Neural crest cell (in vitro differentiated cells): ENCODE measurements at places on chromosomes 3 and 15.

DNA sequence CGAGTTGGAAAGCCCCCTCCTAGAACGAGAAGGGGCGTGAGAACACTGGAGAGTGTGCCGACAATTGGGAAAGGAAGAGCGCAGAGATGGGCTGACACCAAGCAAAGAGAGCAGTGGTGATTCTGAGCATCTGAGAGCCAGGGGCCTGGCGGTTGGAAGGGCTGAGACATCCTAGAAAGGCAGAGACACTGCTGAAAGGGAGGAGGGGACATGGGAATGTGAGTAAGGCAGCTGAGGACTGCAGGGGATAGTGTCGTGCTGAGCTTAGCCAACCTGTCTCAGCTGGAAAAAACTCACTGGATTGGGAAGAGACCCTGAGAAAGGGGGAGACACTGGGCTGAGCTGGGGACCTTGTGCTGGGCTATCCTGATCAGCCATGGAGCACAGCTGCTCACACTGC is 58.1 kb upstream of the SLC6A6 start:
- DNase-seq = no peak

DNA sequence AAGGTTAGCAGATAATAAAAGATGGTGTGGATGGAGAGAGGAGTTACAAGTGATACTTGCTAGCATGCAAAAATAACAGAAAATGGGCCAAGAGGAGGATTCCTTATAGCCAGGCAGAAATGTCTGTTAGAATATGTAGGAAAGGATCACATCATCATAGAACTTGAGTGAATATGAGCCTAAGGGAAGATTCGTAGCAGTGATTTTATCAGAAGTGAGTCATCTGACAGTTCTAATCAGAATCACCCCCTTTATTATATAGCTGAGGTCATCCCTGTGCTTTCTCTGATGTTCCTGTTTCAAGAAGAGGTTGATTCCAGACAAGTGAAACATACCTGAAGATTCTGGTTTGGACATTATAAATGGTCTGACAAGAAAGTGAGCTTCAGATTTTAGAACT is 22.9 kb downstream of the EXOG start:
- DNase-seq = no peak

- no peak for DNase-seq
Observed at GRCh38 chr3:9627901-9628633, 21.2 kb upstream of the MTMR14 start.

GRCh38 chr15:58269455-58270414 is 131.6 kb downstream of the AQP9 start:
- peak; percentile 29 for DNase-seq

GRCh38 chr3:19446687-19447086 is 298.4 kb downstream of the KCNH8 start:
- no peak for DNase-seq

DNA sequence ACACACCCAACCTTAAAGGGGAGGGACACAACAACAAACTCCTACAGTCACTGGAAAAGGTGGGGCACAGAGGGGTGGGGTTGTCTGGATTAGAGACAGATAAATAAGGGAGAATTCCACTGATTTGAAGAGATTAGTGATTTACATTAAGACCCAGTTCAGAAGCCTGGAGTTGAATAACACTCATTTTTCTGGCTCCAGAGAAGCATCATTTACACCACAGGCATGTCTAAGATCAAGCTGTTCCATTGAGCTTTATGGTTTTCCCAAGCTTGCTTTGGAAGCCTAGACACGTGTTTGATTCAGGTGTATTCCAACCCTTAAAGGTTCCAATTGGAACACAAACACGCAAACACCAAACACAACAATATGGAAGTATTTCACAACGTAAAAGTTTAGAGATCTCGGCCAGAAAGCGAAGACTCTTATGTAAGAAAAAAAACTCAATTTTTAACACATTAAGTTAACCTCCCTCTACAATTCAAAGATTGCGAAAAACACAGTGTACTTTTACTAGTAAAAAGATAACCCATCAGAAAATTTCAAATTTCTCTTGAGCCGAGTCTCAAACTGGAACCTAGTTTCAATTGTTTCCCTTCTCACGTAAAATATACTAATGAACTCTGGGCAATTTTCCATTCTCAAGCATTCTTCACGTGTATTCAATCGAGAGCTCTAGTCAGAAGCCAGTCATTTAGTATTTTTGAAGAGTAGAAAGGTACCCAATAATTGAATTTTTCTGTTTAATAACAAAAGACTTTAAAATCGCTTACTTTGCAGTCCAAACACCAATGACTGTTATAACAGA is 2.1 kb downstream of the TRA2B start:
- no peak for DNase-seq

DNA sequence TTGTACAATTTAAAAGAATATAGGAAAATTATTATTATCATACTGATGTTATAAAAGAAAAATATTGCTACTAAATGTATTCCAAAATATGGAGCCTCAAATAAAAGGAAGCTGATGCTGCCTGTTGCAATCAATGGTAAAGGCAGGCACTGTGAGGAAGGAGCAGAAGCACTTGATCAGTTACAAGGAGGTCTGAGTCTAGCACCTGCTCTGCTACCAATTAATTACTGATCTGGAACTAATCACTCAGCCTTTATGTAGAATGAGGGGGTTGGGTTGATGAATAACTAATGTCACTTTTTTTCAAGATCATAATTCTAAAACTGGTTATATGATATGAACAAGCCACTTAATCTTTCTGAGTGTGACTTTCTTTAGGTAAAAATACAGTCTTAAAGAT is 5.5 kb downstream of the ADGRG7 start:
- DNase-seq = no peak

- DNase-seq = no peak
Observed at GRCh38 chr3:195159814-195160165, 111.2 kb downstream of the XXYLT1 start.

DNA sequence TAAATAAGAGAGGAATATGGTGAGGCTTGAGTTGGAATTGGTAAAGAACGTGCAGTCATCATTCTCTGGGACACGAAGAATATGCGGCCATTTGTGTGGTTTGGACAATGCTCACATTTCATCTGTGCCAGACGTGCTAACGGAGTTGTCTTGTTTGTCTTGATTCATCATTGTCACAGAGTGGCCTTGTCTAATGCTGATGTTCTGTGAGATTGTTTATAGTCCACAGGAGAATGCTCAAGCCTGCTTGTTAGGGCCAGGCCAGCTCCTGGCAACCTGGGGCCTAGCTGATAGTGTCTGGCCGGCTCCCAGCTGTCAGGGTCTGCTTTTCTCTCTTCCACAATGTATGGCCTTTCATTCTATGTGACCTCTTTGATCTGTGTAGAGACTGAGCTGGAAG is 384.7 kb downstream of the EDEM1 start:
- no peak for DNase-seq

GRCh38 chr3:17443142-17443541 is 299.3 kb downstream of the TBC1D5 start:
- DNase-seq = no peak

- no peak for DNase-seq
Observed at GRCh38 chr15:27238209-27238608, 267.2 kb downstream of the GABRG3 start.

- DNase-seq = no peak
Observed at GRCh38 chr3:51393134-51393495, 2.0 kb downstream of the RBM15B start.

GRCh38 chr3:54087581-54088410 is 34.6 kb upstream of the CACNA2D3 start:
- no peak for DNase-seq

GRCh38 chr3:46706771-46707582 is 5.8 kb downstream of the TMIE start:
- no peak for DNase-seq

DNA sequence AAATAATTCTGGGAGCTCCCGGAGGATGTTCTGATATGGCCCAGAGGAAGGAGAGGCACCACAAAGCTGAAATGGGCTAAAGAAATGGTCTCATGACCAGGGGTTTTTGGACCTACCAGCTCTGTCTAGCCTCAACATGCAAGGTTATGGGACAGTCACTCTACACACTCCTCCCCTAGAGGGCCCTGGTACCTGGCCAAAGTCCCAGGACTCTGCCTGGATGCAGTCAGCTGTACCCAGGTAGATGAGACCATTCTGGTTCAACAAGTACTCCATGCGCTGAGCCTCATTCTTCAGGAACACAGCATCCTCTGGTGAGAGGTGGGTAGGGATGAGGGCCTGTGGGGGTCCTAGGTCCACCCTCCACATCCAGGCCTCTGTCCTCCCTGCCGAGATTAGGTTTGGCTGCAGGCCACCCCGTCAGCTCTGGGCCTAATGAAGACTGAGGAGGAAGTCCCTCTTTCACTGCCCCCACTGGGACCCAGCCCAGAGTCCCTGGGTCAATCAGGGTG is 9.5 kb downstream of the EPB42 start:
- DNase-seq = no peak

DNA sequence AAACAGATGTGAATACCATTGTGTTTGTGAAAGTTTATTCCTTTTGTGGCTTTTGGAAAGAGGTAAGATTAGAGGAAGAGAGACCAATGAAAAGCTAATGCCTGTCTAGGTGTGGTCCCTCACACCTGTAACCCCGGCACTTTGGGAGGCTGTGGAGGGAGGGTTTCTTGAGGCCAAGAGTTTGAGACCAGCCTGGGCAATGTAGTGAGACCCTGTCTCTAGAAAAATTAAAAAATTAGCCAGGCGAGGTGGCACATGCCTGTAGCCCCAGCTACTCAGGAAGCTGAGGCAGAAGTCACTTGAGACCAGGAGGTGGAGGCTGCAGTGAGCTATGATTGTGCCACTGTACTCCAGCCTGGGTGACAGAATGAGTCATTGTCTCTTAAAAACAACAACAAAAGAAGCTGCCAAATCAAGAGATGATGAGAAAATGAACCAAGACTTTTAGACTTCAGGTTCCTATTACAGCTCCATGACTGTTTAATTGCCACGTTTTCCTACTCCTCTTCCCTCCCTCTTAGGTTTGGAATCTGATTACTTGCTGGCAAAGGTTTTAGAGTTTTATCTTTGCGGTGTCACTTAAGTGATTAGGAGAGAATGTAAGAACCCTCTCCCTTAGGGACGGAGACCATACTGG is 68.7 kb downstream of the CGNL1 start:
- no peak for DNase-seq

DNA sequence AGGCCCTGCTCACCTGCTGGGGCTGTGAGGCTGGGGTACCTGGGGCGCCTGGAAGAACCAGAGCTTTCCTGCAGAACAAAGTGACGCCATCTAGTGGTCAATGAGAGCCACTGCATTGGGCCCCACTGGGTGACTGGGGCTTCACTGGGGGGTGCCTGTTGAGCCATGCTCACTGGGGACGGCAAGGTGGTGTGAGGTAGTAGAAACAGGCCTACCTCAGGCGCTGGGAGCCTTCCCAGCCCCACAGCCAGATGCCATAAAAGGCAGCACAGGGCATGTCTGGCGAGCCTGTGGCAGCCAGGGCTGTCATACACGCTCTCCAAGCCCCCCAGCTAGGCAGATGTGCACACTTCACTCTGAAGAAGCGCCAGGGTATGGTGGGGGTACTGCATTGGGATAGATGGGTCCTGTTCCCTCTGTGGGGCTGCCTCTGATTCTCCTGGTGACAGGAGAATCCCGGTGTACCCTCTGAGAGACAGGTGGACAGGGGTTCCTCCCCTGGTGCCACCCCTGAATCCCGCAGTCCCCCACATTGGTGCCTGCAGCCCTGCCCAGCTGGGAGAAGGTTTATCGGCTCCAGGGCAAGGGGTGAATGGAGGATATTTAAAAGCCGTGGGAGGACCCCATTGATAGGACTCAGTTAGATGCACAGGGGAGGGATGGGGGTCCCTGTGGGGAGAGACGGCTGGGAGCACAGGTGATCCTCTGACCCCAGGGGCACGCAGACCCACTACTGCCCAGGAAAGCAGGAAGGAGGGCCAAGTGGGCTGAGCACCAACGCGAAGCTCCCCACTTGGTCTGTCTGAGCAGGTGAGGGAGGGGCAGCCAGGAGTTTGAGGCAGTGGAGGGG is 178.8 kb downstream of the NSMCE3 start:
- DNase-seq = peak; percentile 50

DNA sequence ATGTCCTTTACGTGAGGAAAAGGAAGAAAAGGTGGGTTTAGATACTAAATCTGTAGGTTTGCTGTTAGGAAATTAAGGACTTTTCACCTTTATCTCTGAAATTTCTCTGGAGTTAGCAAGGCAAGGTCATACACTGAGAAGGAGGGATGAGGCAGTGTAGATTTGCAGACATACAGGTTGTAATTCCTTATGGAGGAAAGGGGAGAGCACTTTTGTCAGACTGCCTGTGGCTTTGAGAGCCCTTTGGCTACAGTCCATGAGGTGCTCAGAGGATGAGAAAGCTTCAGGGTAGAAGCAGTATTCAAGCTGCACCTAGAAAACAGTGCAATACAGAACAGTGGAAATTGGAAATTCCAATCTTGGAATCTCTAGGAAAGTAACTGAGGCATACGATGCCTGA is 8.3 kb downstream of the RPL14 start:
- DNase-seq = no peak

DNA sequence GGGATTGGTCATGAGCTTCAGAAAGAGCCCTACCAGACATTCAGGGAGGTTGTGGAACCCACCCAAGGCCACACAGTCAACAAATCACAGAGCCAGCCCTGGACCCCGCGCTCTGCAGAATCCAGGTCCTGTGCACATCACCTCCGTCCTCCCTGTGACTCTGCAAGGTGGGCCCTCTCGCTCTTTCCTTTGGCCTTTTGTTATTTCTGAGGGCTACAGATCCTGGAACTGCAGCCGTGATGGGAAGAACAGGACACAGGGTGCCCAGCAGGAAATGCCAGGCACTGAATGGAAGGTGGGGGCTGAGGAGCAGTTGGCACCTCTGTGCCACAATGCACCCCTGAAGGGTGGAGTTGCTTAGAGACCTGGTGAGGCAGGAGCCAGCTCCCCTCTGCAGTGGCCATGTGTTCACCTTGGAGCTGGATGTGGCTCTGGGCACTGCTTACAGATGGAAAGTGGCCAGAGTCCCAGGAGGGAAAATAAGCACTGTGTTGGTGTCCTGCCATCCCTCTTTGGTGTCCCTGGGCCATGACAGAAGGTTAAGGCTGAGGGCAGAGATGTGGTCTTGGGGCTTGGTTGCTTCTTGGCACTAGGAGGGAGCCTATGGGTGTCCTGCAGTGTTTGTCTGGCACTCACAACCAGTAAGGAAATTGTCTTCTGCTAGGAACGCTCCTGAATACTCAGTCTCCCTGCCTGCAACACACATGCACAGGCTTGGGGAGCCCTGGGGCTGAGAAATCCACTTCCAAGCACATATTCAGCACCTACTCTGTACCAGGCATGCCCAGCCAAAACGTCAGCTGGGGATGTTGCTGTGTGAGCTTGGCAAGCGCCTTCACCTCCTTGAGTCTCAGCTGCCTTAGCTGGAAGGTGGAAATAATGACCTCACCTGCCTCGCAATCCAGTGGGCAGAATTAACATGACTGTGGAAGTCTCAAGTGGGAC is 98.0 kb upstream of the SLC6A6 start:
- no peak for DNase-seq

GRCh38 chr3:133079621-133080020 is 41.4 kb downstream of the TMEM108 start:
- no peak for DNase-seq

GRCh38 chr3:189748046-189748445 is 116.9 kb downstream of the TP63 start:
- no peak for DNase-seq

DNA sequence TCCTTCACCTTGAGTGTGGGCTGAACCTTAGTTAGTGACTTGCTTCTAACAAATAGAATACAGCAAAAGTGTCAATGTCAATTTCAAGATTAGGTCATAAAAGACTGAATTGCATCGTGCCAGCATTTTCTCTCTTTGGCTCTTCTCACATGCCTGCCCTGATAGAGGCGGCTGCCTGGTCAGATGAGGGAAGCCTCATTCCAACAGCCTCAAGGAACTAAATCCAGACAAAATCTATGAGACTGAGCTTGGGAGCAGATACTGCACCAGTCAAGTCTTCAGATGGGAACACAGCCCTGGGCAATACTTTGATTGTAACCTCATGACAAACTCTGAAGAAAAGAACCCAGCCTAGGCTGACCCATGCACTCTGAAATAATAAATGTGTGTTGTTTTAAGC is 63.5 kb upstream of the MFGE8 start:
- DNase-seq = no peak
